ENCODE measurements at places on chromosomes 11 and 22. TPM values are rescaled to one million over a fixed set of nuclear protein-coding genes. Genes with fewer than 3 reads are reported as not detected.

GGTLC2 gene
- not detected for total RNA-seq

CD3G gene
- total RNA-seq: not detected

DNA sequence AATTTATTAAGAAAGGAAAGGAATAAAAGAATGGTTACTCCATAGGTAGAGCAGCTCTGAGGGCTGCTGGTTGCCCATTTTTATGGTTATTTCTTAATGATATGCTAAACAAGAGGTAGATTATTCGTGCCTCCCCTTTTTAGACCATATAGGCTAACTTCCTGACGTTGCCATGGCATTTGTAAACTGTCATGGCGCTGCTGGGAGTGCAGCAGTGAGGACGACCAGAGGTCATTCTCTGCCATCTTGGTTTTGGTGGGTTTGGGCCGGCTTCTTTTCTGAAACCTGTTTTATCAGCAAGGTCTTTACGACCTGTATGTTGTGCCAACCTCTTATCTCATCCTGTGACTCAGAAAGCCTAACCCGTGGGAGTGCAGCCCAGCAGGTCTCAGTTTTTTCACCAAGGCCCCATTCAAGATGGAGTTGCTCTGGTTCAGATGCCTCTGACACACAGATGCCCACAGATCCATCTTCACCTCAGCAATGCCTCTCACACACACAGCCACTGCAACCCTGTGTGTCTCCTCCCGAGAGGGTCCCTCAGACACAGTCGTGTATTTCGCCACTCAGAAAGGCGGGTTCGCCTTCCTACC is 16.4 kb upstream of the JAM3 start:
- DNase-seq: peak; percentile 6

- DNase-seq: peak; percentile 63
These were observed at the start of gene PDE3B for GRCh38 chr11:14643697-14644225. Gene PDE3B, plus strand, starts transcription at chr11:14643804. Its CDS starts 272 bp downstream, at chr11:14644076.

GRCh38 chr11:64559351-64560138 is 31.5 kb upstream of the SLC22A12 start:
- no peak for DNase-seq

Measured in SJSA1 (cell line).